Esophagus muscularis mucosa (tissue), 4 donors: ENCODE measurements at places on chromosomes 11 and 22. TPM values are rescaled to one million over a fixed set of nuclear protein-coding genes. Genes with fewer than 3 reads are reported as not detected.

- H3K27ac ChIP-seq = no peak overlapping the region
- H3K4me3 ChIP-seq = no peak overlapping the region
Observed at GRCh38 chr11:87473174-87473573, 435.4 kb downstream of the TMEM135 start.

Gene KCNJ1
- total RNA-seq = not detected

GRCh38 chr11:20258376-20258895 is 98.2 kb upstream of the DBX1 start:
- no peaks in the 10 kb centered on the region for H3K36me3 ChIP-seq
- peaks cover 20% of the 10 kb centered on the region for H3K27me3 ChIP-seq
- H3K4me3 ChIP-seq = no peak overlapping the region
- no peaks in the 10 kb centered on the region for H3K4me1 ChIP-seq

Gene ADAMTS15
- 11.4 TPM for total RNA-seq

DNA sequence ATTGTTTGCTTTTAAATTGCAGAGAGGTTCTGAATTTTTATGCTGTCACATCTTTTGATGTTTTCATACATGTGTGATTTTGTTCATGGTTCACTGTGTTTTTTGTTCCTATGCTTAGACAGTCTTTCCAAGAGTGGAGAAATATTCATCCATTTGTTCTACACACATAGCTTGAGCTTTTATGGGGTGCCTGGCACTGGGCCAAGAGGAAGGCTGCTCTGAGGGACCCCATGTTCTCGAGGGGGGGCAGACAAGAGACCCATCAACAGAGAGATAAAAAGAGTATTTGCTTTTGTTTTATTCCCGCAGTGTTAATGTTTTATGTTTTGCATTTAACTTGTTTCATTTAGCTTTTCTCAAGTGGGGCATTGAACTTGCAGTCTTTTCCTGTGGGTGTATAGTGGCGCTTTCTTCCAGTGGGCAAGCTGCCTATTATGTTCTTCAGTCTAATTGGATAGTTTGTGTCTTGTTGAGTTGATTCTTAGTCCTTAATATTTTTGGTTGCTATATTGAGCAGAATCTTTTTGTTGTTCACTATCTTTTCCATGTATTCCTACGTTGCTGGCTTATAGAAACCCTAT is 57.7 kb downstream of the CABIN1 start:
- no peaks in the 10 kb centered on the region for H3K27me3 ChIP-seq
- no peak for DNase-seq
- H3K36me3 ChIP-seq = peaks cover 79% of the 10 kb centered on the region
- H3K4me3 ChIP-seq = no peak overlapping the region

Gene RTN4RL2
- not detected for total RNA-seq

DNA sequence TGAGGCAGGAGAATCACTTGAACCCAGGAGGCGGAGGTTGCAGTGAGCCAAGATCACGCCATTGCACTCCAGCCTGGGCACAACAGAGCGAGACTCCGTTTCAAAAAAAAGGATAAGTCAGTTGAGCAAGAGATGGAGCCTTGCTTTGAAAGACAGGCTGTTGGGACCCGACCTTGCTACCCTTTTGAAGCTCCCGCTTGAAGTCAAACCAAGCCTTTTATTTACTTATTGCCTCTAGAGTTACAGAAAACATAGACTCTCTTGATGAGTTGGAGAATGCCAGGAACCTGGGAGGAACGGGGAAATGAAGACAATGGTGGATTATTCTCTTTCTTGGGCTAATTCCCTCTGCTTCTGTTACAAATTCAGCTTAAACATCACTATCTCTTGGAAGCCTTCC is 4.9 kb downstream of the SYN3 start:
- DNase-seq = no peak
- H3K27ac ChIP-seq = no peak overlapping the region
- no peaks in the 10 kb centered on the region for H3K36me3 ChIP-seq
- H3K4me3 ChIP-seq = no peak overlapping the region
- H3K27me3 ChIP-seq = no peaks in the 10 kb centered on the region

DNA sequence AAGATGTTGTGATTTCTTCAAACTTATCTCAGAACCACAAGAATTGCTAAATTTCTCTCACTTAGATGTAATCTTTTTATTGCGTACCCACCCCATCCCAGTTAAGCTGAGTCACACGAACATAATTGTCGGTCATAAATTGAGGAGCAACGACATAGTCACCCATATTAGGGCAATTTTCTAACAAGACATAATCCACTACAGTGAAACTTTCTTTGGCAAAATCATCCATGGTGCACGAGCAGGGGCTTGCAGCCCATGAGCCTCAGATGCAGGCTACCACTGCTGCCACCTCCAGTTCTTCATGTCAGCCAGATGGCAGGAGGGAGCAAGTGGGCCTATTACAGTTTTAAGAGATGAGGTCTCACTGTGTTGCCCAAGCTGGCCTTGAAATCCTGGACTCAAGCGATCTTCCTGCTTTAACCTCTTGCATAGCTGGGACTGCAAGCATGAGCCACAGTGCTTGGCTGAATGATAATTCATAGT is 70.3 kb upstream of the GRK2 start:
- H3K36me3 ChIP-seq = no peaks in the 10 kb centered on the region
- no peaks in the 10 kb centered on the region for H3K4me1 ChIP-seq
- DNase-seq = no peak

Gene OR52N4
- not detected for total RNA-seq

- peaks cover 23% of the 10 kb centered on the region for H3K4me1 ChIP-seq
- no peak for DNase-seq
- no peaks in the 10 kb centered on the region for H3K27me3 ChIP-seq
Observed at GRCh38 chr11:78840623-78841022, 266.0 kb upstream of the NARS2 start.

DNA sequence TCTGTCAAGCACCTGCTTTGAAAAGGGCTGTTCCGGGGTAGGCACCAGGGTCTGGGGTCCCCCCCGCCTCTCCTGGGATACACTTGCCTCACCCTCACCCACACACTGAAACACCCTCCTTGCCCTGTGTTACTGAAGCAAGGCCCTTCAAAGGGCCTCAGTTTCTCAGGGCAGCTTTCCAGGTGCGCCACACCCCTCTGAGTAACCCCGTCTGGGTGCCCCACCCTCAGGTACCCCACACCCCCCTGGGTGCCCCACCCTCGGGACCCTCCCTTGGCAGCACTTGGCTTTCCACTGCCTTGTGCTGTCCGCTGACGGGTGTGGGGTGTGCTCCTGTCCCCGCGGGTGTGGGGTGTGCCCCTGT is 413.6 kb downstream of the TBC1D22A start:
- no peak for DNase-seq
- no peak overlapping the region for H3K4me3 ChIP-seq
- no peaks in the 10 kb centered on the region for H3K36me3 ChIP-seq
- peaks cover 8% of the 10 kb centered on the region for H3K4me1 ChIP-seq
- H3K27ac ChIP-seq = no peak overlapping the region

Gene SERHL2
- 5.1 TPM for total RNA-seq

Gene KRTAP5-2
- total RNA-seq = not detected
